Amygdala (tissue), 56 donors: ENCODE measurements at places on chromosomes 7 and 10.

DNA sequence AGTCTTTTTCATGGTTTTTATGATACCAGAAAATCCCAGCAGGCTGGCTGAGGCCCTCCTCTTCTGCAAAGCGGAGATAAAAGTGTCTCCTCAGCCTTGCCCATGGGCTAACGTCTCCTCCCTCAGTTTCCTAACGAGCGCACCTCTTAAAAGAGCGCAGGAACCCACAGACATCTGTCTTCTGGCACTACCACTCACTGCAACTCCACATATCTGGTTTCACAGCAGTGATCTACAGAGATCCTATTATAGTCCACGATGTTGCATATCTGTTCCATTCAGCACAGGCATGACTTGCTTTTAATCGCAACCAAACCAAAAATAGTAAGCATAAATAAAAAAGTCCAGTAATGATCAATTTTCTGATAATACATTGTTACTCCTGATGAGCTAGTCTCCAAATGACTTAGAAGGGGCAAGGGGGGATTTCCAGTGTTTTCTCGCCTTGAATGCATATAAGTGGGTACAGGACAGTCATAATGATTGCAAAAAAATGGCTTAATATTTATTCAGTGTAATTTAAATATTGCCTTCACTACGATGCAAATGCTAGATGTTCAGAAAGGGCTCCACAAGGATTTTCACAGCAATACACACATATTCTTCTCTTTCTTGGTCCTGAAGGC, 20.9 kb downstream of the ANKRD22 start:
- no peak for DNase-seq

DNA sequence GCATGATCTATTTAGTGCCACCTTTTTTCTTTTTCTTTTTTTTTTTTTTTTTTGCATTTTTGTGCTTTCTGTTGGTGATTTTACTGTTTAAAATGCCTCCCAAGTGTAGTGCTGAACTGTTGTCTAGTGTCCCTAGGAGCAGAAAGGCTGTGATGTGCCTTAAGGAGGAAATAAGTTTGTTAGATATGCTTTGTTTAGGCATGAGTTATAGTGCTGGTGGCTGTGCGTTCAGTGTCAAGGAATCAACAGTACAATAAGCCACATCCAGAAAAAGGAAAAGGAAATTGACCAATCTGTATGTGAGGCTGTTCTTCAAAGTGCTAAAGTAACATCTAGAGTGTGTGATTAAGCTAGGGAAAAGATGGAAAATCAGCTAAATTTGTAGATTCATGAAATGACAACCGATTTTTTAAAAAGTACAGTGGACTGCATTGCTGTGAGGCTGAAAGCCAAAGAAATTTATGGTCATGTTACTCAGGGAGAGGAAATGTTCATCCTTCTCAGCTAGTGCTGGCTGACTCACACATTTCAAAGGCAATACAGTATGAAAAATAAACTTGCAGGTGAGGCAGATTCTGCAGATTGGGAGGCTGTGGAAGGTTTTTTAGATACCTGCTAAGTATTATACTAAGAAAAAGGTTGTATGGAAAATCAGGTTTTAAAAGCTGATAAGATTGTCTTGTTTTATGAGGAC, 122.7 kb upstream of the ADCY1 start:
- DNase-seq: no peak

DNA sequence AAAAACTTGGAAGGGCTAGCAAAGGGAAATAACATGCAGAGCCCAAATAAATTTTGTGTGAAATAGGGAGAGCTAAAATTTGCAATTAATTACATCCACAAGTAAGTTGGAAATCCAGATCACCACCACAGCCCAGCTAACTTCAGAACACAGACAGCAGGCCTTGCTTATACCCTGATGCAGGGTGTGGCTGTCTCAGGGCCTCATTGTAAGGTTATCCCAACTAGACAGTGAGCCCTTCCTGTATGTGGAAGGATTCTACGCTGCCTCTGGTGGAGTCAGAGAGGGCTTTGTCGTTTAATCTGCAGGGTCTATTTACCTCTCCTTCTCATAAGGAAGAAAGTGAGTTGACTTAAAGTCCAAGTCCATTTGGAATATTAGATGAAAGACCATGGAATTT, 181.0 kb upstream of the TCF7L2 start:
- no peak for DNase-seq

- no peak for DNase-seq
Measured at GRCh38 chr10:132197271-132198067, 10.7 kb downstream of the DPYSL4 start.

DNA sequence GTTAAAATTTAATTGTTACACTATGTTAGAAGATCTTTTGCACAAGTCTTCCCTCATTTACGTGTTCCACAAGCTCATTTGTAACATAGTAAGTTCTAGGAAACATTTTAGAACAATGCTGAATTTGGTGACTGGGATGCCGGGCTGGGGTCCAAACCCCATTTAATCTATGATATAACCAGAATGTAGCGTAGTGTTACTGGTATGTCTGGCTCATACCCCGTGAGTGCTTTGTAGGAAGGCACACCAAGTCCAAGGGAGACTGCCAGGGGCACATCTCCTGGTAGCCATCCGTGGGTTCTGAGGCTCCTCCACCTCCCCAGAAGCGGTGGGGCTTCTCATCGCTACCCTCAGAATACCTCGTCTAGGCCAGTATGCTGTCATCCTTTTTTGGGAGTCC, 21.3 kb upstream of the TMEM236 start:
- no peak for DNase-seq

- DNase-seq: no peak
Measured at GRCh38 chr10:98519841-98520240, 73.1 kb upstream of the HPS1 start.

- no peak for DNase-seq
Measured at GRCh38 chr10:69044546-69044945, 43.4 kb upstream of the SRGN start.
